NCI-H510A treated with DMSO at 0.1 percent for 48 hours (cell line): ENCODE measurements at places on chromosomes 5 and 9.

DNA sequence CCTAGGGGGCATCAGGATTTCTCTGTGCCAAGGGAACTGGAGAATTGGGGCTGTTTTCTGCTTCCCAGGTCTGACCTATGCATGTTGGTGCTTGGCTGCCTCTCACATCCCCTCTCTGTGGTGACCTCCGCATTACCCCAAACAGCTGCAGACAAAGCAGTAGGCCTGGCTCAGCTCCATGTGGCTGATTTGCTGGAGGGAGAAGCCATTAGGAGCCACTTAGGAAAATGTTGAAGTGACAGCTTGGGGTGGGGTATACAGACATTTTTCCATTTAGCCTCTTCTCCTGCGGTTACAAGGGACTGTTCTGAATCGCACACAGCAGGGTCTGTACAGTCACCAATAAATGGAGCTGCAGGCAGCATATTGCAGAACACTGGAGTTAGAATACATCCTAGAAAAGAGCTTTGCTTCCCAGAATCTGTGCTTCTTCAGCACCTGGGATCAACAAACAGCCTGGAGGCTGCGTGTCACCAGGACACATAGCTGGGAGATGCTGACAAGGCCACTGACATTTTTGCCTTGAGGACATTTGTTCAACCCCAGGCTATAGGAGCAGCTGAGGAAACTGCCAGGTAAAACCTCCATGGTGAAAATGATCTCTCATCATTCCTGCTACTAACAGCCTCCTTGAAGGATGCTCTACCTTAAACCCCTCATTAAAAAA lies 335.3 kb downstream of the DIRAS2 start:
- DNase-seq, result no peak

GRCh38 chr9:4689687-4690104 lies 10.3 kb downstream of the CDC37L1 start:
- no peak for DNase-seq

DNA sequence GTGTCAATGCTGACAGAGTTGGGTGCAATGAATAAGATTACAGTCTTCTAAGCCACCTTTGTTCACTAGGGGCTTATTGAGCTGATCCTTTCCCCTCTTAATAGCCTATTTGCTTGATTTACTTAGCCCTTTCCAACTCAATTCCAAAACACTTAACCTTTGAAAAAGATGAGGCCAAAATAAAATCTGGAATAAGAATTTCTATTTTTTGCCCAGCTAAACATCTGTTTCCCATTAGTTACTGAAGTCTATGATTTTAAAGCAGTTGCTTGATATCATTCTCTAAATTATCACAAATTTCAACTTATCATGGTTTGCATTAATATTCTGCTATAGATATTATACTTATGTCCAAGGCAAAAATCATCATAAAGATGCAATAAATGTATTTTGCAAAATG lies 1272.0 kb upstream of the ACO1 start:
- no peak for DNase-seq

DNA sequence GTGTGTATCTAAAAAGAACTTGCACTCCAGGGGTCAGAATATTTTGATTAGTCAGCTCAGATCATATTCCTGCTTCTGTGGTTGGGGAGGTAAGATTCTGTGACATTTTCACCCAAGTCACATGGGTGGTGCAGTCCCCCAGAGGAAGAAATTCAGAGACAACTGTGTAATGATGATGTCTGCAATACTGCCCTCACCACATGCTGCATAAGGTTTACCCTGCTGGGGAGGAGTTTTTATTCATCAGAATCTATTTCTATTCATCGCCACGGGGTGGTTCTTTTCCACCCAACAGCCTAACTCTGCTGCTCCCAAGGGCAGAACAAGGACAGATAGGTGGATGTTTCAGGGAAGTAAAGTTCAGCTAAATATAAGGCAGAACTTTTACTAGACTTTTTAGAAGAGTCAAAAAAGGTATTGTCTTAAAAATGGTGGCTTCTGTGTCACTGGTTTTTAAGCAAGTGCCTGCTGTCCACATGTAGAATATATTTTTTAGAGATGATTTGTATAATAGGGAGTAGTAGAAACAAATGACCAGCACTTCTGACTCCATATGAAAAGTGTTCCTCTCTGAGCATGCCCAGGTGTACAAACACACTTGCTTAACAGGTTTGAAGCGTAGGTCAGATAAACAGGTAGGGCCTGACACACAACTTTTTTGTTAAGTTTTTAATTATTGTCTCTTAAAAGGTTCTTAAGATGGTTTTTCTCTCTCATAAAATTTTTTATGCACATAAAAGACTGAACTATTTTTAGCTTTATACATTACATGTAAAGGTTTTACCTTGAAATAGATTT lies 352.7 kb downstream of the LRRC70 start:
- DNase-seq, result peak; percentile 25

GRCh38 chr9:112360047-112360804 lies 19.7 kb upstream of the HSDL2 start:
- DNase-seq, result no peak
